ENCODE measurements at places on chromosomes 13 and 19.

GRCh38 chr13:91904597-91904996 is 506.2 kb downstream of the GPC5 start:
- DNase-seq = no peak

DNA sequence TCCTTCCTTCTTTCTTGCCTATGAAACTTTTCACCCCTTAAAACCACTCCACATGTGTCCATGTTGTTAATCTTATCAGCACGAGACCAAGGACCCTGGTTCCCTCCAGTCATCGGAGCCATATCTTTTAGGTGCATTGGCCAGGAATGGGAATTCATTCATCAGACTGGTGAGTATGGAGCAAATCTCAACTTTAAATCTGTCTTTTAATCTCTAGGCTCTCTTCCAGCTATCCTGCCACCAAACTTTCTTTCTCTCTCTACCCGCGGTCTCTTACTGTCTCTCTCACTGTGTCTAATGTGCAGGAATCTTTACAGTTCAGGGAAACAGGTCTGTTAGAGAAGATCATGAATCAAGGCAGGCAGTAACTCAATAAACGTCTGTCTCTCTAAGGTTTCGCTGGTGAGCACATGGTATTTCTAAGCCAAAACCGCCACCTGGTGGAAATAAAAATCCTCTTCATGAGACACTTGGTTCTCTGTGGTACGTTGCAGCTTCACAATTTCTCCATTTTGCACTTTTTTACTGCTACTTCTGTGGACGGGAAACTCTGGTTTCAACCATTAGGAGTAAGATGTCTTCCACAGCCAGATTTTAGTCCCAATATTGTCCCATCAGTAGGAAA is 16.1 kb downstream of the LGALS16 start:
- DNase-seq = no peak

GRCh38 chr13:53137779-53138178 is 109.2 kb downstream of the OLFM4 start:
- no peak for DNase-seq

- DNase-seq = no peak
Observed at GRCh38 chr19:1018393-1018792, 2.5 kb downstream of the TMEM259 start.

GRCh38 chr19:13764101-13764807 is at the start of gene MRI1:
Gene MRI1 (plus strand): TSS chr19:13764522. CDS start chr19:13764589, 67 bp downstream.
- peak; percentile 53 for DNase-seq

- DNase-seq = peak; percentile 20
Observed at GRCh38 chr13:76886005-76886291, 257 bp downstream of the KCTD12 start.

GRCh38 chr19:7999376-7999775 is 6.1 kb downstream of the ELAVL1 start:
- no peak for DNase-seq

DNA sequence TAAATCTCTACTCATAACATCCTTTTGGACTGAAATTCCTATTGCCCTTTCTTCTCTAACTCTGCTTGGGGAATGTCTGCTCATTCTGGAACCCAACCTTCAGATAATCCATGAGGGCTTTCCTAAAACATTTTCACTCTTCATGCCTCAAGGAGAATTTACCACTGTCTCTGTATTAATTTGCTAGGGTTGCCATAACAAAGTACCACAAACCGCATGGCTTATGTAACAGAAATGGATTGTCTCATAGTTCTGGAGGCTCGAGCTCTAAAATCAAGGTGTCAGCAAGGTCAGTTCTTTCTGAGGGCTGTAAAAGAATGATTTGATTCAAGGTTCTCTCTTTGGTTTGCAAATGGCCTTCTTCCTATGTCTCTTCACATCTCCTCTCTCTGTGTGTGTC is 209.7 kb downstream of the LACC1 start:
- DNase-seq = no peak

DNA sequence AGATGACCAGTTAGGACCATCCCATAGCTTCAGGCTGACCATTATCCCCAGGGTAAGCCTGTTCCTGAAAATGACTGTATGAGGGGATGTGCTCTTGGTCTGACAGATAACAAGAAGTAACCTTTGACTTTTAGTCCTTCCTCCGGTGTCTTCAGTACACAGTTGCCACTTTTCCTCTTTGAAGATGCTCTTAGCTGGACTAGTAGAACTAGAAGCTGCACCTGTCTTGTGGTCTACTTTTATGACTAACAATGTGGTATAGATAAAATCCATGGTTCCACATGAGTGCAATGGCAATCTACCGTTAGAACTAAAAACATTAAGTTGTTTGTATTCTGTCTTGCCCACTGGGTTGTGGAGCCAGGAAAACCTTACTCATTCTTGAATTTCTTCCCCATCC is 5.9 kb upstream of the RUBCNL start:
- no peak for DNase-seq

Measured in activated T-helper 1 cell treated with Interleukin-2 at 50 U/mL for 16 hours (primary cell).